ENCODE measurements at places on chromosomes 11 and 22.

GRCh38 chr11:73280626-73281025 is 8.5 kb downstream of the P2RY6 start:
- DNase-seq: no peak

DNA sequence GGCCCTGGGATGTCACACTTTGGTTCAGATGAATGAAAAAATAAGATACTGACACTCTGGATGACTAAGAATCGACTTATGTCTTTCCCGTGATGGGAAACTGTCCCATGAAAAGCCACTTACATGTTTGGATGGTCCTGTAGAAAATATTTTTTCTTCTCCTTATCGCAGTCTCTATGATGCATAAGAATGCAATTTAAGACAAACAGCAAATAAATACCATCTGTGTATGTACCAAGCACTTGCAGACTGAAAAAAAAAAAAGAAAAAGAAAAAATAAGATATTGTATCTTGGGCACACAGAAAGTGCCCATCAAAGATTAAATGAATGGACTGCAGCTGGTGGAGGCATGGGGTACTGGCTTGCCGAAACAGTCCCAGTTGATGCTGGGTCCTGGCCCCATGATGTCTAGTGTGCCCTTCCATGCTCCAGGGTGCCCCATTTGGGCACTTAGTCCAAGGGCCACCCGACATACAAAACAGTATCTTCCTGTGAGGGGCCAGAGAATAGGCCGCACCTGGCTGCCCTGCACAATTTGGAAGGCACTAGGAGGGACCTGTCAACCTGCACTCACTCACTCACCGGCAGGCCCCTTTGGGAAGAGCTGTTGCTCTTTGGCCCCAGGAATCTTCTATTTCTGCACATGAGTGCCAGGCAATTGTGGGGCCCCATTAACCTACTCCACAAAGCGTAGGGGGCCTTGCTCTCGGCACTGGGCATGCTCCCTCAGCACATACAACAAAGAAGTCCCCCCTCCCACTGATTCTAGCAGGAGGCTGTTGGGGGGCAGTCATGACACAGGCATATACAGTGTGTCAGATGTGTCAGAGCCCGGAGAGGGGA is 2.5 kb upstream of the ZBED4 start:
- DNase-seq: no peak

GRCh38 chr22:38417252-38418060 is 37.5 kb downstream of the KCNJ4 start:
- no peak for DNase-seq

DNA sequence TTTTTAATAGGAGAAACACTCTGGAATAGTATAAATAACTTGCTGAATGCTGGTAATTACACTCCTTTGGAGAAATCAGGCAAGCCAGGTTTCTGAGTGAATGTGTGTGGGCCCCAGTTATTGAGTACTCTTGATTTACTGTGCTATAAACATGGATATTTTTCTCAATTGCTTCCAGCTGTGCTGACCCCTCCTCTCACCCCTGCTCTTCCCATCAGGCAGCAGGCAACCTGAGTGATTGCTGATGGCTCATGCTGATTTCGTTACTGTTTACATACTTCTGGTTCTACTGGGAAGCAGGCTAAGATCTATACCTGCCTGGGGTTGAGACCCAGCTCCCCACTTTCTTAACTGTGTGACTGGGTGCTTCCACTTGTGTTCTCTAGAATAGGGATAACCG is 68.5 kb downstream of the DHCR7 start:
- no peak for DNase-seq

DNA sequence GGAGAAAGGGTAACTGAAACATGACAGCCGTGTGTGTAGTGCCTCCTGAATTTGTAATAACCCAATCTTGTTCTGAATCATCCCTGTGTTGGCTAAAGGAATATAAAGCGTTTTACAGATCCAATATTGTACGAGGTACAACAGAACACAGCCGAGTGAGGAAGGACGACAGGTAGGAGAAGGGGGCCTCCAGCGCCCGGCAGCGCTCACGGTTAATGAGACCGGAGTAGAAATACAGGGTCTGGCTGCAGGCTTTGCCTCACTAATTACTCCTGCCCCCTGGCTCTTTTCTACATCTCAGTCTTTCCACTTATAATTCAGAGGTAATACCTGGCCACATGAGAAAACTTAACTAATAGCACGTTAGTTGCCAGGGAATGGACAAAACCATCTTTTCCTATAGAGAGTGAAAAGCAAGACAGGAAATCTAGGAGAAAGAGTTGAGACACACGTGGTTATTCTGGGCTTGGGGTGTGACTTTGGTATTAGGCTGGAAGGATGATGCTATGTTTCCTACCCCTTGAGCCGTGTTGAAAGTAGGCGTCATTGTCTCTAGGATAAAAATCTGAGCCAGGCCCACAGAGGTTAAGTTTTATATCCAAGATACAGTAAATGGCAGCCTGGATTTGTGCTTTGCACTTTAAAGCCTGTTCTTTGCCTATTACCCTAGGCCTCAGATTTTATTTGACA is 54.1 kb downstream of the GRIK4 start:
- DNase-seq: no peak

DNA sequence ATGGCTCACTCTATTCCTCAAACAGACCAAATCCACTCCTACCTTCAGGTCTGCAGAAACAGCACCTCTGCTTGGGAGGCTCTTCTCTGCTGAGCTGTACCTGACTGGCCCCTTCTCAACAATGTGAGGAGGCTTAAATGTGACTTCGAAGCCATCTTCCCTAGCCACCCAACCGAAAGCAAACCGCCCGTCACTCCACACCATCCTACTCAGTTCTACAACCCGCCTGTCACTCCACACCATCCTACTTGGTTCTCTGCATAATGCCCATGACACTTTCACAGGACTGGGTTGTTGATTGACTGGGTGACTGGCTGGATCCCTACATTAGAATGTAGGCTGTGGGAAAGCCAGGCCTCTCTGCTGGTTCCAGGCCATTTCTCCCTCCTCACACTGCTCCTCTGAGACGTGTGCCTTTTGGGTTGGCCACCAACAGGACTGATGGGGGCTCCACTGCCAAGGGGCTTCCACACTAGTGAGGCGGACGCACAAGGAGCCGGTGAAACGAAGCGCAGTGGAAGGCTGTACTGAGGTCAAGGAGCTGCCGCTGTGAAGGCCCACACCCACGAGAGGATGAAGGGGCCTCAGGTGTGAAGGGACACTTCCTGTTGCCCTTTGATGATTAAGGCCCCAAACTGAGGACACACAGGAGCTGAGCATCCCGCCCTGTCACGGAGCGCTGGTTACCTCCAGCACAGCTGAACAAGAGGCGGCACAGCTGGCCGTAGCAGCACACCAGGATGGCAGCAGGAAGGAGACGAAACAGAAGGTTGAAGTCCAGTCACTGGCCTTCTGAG is 47.5 kb upstream of the SPATA19 start:
- DNase-seq: no peak

GRCh38 chr11:113305440-113306336 is 8.7 kb upstream of the TTC12 start:
- no peak for DNase-seq
